ENCODE measurements at places on chromosomes 1 and 21. TPM values are rescaled to one million over a fixed set of nuclear protein-coding genes. Genes with fewer than 3 reads are reported as not detected.
A peak's percentile ranks its signal among the peaks of the same experiment; 100 is the strongest.

DNA sequence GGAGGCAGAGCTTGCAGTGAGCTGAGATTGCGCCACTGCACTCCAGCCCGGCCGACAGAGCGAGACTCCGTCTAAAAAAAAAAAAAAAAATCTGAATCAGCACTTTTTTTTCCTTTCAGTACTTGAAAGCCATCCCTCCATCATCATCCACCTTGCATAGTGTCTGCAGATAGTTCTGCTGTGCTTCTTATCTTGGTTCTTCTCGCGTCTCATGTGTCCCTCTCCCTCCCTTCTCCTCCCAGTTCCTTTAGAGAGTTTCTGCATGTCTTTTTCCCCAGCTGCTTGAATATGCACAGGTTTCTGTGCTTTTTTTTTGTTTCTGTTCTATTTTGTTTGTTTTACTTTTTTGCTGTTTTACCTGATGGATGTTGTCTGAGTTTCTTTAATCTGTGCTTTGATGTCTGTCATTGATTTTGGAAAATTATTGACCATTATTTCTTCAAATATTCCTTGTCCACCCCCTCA, 3.9 kb upstream of the COL18A1 start:
- peaks cover 10% of the 10 kb centered on the region for H3K4me1 ChIP-seq
- H3K36me3 ChIP-seq, result no peaks in the 10 kb centered on the region
- H3K27ac ChIP-seq, result no peak overlapping the region
- no peak overlapping the region for H3K4me3 ChIP-seq

- no peak overlapping the region for H3K27ac ChIP-seq
- peaks cover 38% of the 10 kb centered on the region for H3K4me1 ChIP-seq
- no peak for DNase-seq
- no peaks in the 10 kb centered on the region for H3K36me3 ChIP-seq
- no peak overlapping the region for H3K4me3 ChIP-seq
These were observed 1.6 kb upstream of the SRSF4 start for GRCh38 chr1:29183287-29183686.

- peaks cover 5% of the 10 kb centered on the region for H3K4me1 ChIP-seq
- no peak overlapping the region for H3K27ac ChIP-seq
- no peaks in the 10 kb centered on the region for H3K27me3 ChIP-seq
- DNase-seq, result peak; percentile 77
- no peaks in the 10 kb centered on the region for H3K36me3 ChIP-seq
These were observed 16.2 kb upstream of the LY9 start for GRCh38 chr1:160779626-160780397.

DNA sequence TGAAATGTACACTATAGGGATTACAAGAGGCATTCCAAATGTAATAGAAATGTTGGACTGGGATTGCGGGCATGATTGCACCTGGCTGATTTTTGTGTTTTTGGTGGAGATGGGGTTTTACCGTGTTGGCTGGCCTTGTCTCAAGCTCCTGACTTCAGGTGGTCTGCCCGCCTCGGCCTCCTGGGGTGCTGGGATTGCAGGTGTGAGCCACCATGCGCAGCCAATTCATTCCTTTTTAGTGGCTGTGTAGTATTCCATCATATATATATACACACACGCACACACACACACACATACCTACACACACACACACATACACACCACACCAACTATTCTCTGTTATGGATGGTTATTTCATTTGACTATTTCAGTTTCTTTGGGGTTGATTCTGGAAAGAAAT, 4.7 kb upstream of the ATP6V1G3 start:
- H3K27ac ChIP-seq, result no peak overlapping the region
- no peaks in the 10 kb centered on the region for H3K36me3 ChIP-seq
- H3K4me3 ChIP-seq, result no peak overlapping the region
- H3K4me1 ChIP-seq, result peaks cover 27% of the 10 kb centered on the region
- no peaks in the 10 kb centered on the region for H3K27me3 ChIP-seq
- DNase-seq, result no peak

GRCh38 chr21:45209685-45210284, 77.9 kb downstream of the POFUT2 start:
- peaks cover 77% of the 10 kb centered on the region for H3K36me3 ChIP-seq
- H3K27ac ChIP-seq, result no peak overlapping the region
- no peaks in the 10 kb centered on the region for H3K27me3 ChIP-seq
- DNase-seq, result no peak
- H3K4me3 ChIP-seq, result no peak overlapping the region

The WDR64 gene
- 0.47 TPM for total RNA-seq

DNA sequence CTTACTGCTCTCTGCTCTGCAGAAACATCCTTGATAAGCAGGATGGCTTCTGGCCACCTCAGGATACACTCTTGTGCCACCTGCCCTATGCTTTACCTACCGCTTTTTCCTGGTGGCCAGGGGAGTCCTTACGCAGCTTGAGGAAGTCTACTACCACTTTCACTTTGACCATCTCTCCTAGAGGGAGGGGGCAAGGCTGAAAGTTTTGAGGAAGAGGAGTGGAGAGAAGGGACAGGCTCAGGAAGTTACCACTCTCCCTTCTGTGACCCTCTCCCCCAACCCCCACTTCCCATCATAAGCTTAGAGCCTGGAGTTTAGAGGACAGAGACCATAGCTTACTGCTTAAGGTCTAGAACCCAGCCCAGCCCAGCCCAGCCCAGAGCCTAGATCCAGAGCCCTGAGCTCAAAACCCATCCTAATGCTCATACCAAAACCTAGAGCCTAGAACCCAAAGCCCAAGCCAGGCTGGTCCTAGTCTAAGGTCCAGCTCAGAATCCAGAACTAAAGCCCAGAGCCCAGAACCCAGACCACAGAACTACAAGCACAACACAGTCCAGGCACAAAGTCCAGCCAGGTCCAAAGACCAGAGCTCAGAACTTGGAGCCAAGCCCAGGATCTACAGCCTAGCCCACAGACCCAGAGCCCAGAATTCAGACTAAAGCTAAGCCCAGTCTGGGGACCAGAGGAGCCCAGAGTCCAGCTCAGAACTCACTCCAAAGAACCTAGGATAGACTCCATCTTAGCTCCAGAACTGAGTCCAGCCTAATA, 18.0 kb upstream of the MFSD2A start:
- H3K4me1 ChIP-seq, result no peaks in the 10 kb centered on the region
- DNase-seq, result no peak
- no peaks in the 10 kb centered on the region for H3K27me3 ChIP-seq
- H3K27ac ChIP-seq, result peak overlapping the region; percentile 64

The FTCD gene
- total RNA-seq, result 0.81 TPM

The FAM151A gene
- total RNA-seq, result 1.2 TPM

All from spleen (tissue), 13 donors.